ENCODE measurements at places on chromosomes 7 and 10.

DNA sequence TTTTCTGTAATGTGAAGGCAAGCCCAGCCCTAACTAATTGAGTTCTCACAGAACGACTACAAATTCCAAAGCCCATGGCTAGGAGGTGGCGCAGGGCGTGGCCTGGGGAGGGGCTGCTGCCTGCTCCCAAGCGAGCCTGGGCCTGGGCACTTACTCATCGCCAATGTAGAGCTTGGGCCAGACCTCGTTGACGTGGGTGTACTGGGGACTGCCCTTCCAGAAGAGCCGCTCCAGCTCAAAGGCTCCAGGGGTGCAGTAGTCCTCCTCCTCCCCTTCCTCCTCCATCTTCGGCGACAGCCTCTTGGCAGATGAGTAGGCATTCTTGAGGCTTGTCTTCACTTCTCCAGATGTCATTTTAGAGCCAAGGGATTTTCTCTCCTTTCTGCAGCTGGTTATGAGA, 53.3 kb upstream of the SAMD8 start:
- no peak for DNase-seq

GRCh38 chr10:8058274-8059111, 4.0 kb downstream of the GATA3 start:
- DNase-seq: no peak

GRCh38 chr10:12559578-12560178, 210.3 kb downstream of the CAMK1D start:
- no peak for DNase-seq

- DNase-seq: no peak
Measured at GRCh38 chr10:11698691-11699549, 43.3 kb upstream of the ECHDC3 start.

GRCh38 chr10:101569622-101570427, 18.2 kb downstream of the POLL start:
- DNase-seq: peak; percentile 80

GRCh38 chr10:124308811-124309210, 109.9 kb downstream of the OAT start:
- no peak for DNase-seq

GRCh38 chr10:63260860-63261251, 127.7 kb downstream of the NRBF2 start:
- no peak for DNase-seq

DNA sequence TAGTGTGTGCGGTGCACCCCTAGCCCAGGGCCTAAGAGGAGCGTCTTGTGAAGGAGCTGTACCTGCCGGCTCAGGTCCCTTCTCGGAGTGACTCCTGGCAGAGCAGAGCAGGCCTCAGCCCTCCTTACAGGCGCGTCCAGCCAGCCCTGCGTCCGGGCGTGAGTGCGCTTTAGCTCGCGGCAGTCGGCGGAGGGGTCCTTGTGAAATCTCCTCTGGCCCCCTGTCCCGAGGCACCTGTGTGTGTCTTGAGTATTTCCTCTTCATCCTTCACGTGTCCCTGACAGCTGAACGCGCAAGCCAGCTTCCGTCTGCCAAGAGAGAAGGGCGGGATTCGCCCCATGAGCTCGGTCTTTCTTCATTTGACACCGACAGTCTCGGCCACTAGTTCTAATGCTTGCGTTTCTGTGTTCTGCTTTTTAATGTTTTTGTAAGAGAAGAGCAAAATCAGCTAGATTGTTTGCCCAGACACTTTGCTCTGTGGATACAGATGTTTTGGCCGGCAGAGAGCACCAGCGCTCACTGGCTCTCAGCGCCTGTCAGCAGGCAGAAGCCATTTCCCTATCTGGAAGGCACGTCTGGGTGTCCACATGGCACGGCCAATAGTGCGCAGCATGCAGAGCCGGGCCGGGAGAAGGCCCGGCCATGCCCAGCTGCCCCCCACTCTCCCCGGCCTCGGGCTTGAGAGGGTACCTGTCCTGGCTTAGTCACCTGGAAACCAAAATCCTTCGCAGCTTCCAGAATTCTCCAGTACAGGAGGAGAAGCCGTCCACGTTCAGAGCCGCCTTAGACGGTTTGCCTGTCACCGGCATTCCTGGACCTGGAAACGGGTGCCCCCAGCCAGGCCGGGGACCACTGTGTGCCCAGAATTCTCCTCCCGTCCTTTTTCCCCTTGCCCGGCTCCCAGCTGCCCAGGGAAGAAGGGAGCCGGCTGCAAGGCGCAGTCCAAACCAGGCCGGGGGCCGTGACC, 7.0 kb downstream of the GET4 start:
- no peak for DNase-seq

DNA sequence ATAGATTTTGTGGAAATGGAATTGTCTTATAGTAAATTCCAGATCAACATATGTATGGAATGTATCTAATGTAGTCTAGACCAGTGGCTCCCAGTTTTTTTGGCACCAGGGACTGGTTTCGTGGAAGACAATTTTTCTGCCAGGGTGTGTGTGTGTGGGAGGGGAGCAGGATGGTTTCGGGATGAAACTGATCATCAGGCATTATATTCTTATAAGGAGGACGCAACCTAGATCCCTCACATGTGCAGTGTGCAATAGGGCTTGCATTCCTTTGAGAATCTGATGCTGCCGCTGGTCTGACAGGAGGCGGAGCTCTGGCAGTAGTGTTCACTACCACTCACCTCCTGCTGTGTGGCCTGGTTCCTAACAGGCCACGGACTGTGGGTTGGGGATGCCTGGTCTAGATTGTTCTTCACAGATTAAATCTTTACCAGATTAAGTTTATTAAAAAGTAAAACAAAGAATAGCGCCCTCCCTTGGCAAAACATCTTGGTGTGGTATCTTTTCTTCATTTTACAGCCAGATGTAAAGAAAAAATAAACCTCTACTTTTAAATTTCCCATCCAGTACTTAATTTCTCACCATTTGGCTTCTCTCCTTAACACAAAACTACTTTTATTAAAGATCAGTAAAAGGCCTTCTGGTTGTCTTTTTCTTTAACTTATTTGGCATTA, 48.4 kb downstream of the SEPTIN7 start:
- DNase-seq: no peak

DNA sequence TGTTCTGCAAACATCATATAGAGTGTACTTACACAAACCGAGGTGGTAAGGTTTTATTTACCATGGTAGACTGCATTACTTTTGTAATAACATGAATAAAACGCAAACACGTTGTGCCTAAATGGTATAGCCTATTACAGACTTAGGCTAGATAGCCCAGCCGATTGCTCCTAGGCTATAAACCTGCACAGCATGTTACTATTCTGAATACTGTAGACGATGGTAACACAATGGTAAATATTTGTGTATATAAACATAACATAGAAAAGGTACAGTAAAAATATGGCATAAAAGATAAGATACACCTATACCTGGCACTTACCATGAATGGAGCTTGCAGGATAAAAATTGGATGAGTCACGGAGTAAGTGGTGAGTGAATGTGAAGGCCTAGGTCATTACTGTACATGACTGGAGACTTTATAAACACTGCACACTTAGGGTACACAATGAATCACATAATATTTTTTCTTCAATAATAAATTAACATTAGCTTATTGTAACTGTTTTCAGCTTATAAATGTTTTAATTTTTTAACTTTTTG, 16.3 kb downstream of the AKR1D1 start:
- DNase-seq: no peak

DNA sequence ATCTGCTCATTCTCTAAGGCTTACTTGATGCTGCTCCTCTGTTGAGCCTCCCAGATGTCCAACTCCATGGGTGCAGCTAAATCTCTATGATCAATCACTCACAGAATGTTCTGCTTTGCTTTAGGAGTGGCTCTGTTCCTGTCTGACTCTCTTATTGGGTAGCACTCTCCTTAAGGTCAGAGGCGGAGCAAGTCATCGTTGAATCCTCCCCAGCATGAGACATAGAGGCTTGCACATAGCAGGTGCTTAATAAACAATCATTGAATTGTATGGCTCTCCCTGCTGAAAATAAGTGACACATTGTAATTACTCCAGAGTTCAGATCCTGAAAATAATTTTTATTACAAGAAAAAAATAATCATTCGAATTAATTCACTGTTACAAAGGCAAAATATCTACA, 69.7 kb downstream of the NPS start:
- DNase-seq: no peak

DNA sequence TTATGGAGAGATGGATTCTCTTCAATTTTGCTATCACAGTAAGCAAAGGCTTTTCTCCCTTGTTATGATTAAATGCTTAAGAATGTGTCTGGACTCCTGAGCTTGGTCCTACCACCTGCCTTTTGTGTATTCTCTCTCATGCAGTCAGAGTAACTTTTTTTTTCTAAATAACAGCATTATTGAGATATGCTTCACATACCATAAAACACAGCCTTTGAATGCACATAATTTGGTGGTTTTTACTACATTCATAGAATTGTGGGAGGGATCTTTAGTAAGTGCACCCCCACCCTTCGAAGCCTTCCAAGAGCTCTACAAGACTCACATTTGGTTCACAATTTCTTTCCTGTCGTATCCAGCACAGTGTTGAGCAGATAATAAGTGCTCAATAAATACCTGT, 175.5 kb downstream of the ADAM12 start:
- DNase-seq: no peak
